ENCODE measurements at places on chromosomes 2 and 18. TPM values are rescaled to one million over a fixed set of nuclear protein-coding genes. Genes with fewer than 3 reads are reported as not detected.

DNA sequence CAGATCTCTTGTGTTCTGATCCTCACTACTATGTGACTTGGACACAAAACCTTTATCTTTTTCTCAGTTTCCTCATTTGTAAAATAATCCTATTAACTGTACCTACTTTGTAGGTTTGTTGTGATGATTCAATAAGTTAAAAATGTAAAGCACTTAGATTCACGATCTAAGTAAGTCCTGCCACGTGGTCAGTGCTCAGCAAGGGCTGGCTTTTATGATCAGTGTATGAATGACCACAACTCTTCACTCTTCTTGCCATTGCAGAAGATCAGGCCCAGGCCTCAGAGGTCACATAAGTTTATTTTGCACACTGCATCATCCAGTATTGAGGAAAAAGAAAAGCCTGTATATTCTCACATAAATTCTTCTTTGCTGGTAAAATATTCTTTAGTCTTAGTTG, 1192.5 kb upstream of the ACVR2A start:
- DNase-seq, result no peak

DNA sequence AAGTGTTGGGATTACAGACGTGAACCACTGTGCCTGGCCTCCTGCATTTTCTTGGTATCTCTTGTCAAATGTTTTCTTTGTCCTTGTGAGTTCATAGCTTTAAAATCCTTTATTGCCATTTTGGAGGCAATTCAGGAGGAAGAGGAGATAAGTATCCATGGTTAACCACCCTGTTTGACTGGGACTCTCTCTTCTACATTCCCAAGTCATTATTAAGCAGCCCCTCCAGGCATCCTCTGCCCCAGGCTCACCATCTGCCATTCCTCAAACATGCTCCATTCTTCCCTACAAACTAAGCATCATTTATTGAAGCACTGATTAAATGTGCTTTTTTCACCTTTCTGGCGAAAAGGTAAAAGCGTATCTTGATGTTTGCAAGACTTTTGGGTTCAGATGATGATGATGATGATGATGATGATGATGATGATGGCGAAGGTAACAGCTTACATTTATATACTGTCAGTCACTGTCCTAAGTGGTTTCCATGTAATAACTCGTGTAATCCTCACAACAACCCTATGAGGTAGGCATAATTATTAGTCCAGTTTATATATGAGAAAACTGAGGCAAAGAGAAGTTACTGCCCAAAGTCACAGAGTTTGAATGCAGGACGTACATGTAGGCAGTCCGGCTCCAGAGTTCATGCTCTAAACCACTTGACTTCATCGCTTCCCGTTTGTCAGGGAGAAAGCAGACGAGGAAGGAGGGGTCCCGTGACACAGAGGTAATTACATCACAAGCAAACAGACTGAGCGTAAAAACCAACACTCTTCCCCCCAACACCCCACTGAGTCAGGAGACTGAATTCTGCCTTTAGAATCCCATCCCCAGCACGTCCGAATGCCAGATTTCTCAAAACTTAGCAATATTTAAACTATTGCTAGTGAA, 69.7 kb upstream of the ACKR3 start:
- DNase-seq, result no peak

DNA sequence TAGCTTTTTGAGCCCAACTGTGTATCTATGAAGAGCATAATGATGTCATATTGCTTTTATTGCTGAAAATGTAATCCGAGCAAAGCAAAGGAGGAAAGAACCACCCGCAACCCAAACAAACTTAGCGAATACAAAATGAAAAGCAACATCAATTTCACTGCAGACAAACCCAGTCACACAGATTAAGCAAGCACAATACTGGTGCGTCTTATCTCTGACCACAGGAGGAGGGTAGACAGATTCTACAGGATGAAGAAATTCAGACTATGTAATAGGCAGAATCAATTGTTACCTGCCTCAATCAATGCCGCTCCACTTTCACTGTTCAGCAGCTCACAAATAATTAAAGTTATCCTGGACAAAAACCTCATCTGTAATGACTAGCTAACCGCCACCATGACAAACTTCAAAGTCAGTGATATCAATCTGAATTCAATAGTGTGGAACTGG, 115.5 kb upstream of the SP3 start:
- no peak for DNase-seq

The DSG1 gene
- polyA plus RNA-seq, result 0.88 TPM

The ARHGAP25 gene
- 3.7 TPM for polyA plus RNA-seq

The TAF1B gene
- polyA plus RNA-seq, result 11.4 TPM

DNA sequence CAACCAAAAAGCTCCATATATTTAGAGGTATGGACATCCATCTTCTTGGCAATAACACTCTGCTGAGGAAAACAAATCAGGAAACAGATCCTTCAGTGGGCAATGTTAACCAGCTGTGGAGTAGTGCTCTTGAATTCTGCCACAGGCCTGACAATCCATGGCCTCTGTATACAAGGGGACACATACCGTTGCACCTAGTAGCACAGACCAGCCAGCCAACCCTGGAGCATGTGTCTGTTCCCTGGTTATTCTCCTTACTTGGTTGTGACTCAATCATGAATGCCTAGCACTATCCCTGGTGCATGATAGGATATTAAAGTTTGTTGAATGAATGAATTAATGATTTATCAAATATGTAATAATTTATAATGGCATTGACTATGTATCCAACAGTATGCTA, 261.4 kb upstream of the MGAT5 start:
- no peak for DNase-seq

DNA sequence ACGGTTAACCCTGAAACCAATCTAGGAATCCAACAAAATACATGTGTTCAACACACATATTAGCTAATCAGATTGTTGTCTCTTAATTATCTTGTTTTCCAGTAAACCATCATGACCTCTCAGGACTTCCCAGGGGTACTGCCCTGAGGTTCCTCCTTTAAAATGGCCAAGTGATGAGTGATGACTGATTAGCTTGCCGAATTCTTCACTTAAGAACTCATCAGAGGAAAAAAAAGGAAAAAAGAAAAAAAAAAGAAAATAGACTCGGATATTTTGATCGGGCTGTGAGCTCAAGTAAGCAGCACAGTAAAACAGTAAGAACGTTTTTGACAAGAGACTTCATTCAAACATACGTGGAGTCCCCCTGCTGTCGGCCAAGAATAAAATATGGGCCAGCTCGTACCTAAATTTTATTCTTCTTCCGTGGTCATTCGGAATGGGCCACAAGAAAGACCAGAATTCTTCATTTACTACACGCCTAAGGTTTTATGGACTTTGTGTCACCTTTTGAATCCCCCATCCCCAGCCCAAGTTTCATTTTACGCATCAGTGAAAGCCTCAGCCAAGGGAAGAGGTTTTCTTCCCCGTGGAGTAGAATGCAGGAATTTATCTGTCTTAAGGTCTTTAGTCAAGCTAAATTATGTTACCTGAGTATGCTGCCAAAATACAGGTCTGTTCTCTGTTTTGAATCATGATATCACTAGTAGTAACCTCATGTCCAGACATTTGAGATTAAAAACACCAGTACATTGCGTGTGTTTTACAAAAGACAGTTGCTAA, 40.5 kb downstream of the COLEC12 start:
- DNase-seq, result no peak
